GM23248 (cell line): ENCODE measurements at places on chromosomes 12 and 14. TPM values are rescaled to one million over a fixed set of nuclear protein-coding genes. Genes with fewer than 3 reads are reported as not detected.

DNA sequence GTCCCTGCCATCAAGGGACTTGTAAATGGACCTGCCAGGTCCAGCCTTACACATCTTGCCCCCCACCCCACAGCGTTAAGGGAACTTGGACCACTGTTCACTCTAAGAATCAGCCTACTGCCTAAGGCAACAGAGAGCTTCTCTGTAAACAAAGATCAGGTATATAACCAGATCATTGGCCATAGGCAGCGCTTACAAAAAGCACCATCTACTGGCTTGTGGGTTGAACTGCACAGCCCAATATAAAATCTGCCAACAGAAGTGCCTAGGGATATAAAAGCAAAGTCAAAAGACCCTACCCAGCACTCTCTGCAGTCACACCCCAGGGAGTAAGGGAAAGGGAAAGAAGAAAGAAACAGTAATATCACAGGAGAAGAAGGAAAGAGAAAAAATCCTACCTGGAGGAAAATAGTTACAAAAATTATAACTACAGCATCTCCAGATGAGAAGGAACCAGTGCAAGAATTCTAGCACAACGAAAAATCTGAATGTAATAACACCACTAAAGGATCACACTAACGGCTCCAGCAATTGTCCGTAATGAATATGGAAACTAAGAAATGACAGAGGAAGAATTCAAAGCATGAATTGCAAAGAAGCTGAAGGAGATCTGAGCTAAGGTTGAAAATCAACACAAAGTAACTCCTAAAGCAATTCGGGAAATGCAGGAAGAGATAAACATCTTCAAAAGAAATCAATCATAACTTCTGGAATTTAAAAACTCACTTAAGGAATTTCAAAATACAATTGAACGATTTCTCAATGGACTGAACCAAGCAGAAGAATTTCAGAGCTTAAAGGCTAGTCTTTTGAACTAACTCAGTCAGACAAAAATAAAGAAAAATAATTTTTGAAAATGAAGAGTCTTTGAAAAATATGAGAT, 95.2 kb upstream of the PCED1B start:
- peak overlapping the region; percentile 20 for H3K4me3 ChIP-seq
- H3K36me3 ChIP-seq: no peaks in the 10 kb centered on the region
- peaks cover 21% of the 10 kb centered on the region for H3K4me1 ChIP-seq
- no peaks in the 10 kb centered on the region for H3K27me3 ChIP-seq
- H3K27ac ChIP-seq: peak overlapping the region; percentile 22; the same call in 1 of the 2 replicates

DNA sequence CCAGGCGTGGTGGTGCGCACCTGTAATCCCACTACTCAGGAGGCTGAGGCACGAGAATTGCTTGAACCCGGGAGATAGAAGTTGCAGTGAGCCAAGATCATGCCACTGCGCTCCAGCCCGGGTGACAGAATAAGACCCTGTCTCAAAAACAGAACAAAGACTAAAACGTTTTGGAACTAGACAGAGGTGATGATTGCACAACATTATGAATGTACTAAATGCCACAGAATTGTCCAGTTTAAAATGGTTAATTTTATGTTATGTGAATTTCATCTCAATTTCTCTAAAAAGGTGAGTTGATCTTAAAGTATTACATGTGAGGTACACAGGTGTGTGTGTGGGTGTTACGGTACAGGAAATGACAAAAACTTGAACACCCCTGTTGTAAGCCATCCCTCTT, 16.5 kb downstream of the P2RX4 start:
- H3K4me3 ChIP-seq: no peak overlapping the region
- no peak overlapping the region for H3K27ac ChIP-seq
- DNase-seq: no peak
- no peaks in the 10 kb centered on the region for H3K27me3 ChIP-seq
- H3K36me3 ChIP-seq: no peaks in the 10 kb centered on the region

DNA sequence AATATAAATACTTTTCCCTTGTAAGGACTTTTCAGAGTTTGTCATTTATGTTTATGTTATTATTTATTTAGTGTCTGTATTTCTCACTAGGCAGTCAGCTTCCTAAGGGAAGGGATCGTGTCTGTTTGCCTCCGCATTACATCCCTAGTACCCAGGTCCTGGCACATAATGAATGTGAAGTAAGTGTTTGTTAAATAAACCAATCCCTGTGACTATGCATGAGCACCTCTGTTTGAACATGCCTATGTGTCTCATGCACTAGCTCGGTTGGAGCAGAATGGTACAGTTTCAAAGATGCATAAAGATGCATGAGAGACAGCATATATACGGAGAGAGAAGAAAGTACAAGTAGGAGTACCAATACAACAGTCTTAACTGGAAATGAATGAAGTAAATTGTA, 99.3 kb downstream of the KIF21A start:
- H3K36me3 ChIP-seq: no peaks in the 10 kb centered on the region
- DNase-seq: no peak
- H3K4me1 ChIP-seq: no peaks in the 10 kb centered on the region; the same call in 1 of the 2 replicates
- H3K27ac ChIP-seq: no peak overlapping the region

GRCh38 chr12:31234955-31235867, 90.7 kb downstream of the SINHCAF start:
- H3K4me1 ChIP-seq: no peaks in the 10 kb centered on the region
- no peak overlapping the region for H3K4me3 ChIP-seq

GRCh38 chr12:108374596-108375320, 35.6 kb upstream of the CMKLR1 start:
- peaks cover 21% of the 10 kb centered on the region for H3K4me1 ChIP-seq
- no peaks in the 10 kb centered on the region for H3K36me3 ChIP-seq
- DNase-seq: peak; percentile 29

KRT8 gene
- 5.5 and 12.9 TPM in 2 replicates for total RNA-seq

BMP4 gene
- not detected in 2 replicates for total RNA-seq

OTOGL gene
- under 0.01 and 1.3 TPM in 2 replicates for total RNA-seq
